Activated T-cell treated with anti-CD3 and anti-CD28 coated beads, Interleukin-2, amount 50 U/mL, for 1 hour (primary cell): ENCODE measurements at places on chromosomes 2 and 18.
A peak's percentile ranks its signal among the peaks of the same experiment; 100 is the strongest.

DNA sequence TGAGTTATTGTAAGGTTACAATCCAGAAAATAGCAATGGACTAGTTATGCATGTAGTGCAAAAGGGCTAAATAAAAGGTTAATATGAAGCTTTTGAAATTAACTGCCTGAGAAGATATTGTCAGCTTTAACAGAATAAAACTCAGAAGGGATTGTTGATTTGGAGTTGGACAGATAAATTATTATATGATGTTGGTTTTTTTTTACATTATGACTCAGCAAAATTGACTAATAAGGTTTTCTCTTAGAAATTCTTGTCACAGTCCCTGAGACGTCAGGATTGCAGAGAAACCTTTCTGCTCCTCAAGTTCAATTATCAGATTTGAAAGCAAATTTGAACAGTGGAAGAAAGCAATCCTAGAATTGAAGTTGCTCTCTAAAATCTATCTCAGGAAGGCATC, 946.9 kb downstream of the CBLN2 start:
- no peak for DNase-seq

GRCh38 chr2:241924909-241925250, 55.4 kb downstream of the RTP5 start:
- DNase-seq, result peak; percentile 7

DNA sequence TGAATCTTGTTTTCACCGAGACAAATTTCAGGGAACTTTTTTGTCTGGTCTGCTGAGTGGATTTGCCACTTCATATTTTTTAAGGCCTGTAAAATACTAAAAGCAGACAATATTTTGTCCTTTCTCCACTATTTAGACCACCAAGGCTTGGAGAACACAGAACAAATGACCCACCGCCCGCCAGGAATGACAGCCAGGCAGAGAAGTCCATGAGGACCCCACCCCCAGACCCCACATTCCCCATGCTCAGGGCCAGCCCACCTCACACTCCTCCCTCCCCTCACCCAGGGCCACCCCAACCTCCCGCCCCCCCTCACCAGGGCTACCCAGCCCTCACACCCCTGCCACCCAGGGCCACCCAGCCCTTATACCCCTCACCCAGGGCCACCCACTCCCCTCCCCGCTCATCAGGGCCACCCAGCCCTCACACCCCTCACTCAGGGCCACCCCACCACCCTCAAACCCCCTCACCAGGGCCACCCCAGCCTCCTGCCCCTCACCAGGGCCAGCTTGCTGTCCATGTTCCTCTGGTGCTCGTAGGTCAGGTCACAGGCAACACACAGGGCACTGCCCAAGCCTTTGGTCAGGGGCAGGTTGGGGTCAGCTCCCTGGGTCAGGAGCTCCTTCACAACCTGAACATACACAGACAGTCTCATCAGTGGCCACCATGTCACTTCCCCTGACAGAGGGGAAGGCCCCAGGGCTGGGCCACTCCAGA, 50.6 kb downstream of the ANKMY1 start:
- DNase-seq, result no peak

- DNase-seq, result no peak
These were observed 6.5 kb downstream of the SLC66A3 start for GRCh38 chr2:11161747-11162146.

DNA sequence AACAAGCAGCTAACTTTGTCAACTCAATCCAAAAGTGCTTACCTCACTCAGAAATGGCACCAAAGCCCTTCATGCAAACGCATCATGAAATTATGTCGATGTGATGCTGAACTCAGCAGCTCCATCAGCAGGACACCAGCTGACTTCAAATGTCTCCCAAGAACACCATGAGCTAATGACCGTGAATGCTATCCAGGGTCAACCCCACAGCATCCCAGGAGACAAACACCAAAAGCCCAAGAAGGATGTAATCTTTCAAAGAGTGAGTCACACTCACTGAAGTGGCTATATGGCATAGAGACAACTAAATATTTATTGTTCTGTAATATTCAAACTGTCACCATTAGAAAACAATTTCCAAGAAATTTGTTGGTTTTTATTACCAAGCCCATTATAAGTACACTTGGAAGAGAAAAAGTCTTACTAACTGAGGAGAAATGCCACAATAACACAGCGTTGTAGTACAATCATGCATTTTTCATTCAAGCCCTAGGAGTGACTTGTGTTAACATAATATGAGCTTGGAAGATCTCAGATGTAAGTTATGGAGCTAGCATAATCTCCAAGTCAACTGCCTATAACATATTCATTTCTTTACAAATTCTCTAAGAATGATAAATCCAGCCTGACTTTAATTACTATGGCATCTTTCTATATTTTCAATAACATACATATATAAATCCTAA, 165.0 kb upstream of the CCDC68 start:
- DNase-seq, result no peak

DNA sequence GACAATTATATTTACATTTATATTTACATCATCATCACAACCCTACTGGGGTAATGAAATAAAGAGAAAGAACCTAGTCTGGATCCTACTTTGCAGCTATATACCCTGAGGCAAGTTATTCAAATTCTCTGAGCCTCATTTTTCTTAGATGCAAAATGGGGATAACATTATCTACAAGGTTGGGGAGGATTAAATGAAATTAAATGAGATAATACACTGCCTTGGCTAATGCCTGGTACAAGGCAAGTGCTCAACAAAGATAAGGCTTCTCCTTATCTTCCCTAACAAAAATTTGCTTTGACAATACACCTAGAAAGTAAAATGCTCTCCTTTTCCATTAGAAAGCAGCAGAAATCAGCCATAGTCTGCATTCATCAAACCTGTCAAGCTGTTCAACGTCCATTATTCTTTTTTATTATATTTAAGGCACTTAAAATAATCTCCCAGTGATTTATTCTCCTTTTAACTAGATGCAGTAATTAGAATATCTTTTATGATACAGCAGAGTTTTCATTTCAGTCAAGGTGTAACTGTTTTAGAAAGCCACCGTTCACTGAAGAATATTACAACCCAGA, 44.8 kb downstream of the TCF4 start:
- no peak for DNase-seq

- no peak for DNase-seq
These were observed 177.8 kb downstream of the ST6GAL2 start for GRCh38 chr2:106708209-106708608.

- no peak for DNase-seq
These were observed 489.9 kb downstream of the DCC start for GRCh38 chr18:52829876-52830405.

DNA sequence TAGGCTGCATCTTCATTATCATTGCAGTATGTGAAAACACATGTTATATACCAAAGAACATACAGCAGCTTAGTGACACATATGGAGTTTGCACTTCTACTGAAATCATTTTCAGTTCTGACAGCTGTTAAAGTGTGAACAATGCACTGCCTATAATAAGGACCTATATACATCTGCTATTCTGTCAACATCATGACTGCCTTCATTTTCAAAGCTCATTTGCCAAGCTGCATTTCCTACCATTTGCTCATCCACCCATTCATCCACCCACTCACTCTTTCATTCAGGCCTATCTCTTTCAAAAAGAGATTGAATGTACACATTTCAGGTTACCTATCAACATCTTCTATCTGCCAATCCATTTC, 81.7 kb upstream of the STK17B start:
- no peak for DNase-seq

DNA sequence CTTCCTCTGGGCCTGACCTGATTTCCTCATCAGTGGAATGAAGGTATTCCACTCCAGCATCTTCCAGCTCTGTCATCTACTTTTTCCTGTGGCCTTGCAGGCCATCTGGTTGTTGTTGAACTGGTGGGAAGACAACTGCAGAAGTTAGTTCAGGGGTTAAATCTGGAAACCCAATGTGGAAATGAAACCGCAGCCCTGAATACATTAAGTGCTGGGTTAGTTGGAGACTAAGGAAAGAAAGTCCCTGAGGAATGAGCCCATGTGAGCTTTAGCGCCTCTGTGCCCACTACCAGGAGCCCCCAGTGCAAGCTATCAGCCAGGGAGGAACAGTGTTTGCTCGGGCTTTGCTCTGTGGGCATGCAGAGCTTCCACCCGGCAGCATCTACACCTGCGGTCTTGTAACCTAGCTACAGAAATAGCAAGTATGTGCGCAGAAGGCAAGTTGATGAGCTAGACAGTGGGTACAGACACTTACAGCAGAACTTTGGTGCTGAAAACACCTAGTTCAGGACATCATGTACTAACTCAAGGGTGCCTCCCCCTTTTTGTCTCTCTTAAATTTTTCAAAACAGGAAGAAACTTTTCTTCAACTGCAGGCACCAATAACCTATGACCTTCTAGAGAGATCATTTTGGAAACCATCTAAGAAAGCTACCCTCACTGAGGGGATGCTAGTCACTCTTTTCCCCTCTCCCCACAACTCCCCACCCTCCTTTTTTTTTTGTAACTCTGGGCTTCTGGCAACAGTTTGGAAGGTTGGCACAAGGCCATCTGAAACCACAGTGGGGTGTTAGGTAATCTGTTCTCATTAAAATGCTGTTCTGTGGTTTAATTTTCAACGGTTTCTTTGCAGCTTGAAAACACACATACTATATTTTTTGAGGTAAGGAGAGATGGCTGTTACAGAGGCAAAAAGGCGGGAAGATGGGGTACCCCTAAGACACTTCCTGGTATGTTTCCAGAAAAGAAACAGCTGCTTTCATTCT, 18.3 kb upstream of the CXCR4 start:
- DNase-seq, result peak; percentile 73

DNA sequence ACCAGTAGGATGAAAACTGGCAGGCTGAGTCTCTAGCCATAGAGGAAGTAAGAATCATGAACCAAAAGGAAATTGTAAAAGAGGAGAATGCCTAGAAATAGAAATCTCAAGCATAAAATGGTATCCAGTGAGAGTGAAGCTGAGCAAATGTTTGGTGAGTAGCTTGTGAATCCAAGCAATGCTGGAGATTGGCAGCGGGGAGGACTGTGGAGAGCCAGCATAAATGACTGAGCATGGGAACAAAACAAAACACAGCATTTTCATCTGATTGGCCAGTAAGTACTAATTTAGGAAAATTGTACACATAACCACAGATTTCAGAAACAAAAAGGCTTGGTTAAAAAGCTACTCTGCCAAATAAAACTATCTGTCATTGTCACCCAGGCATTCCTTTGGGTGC, 390.0 kb downstream of the STK39 start:
- DNase-seq, result no peak

DNA sequence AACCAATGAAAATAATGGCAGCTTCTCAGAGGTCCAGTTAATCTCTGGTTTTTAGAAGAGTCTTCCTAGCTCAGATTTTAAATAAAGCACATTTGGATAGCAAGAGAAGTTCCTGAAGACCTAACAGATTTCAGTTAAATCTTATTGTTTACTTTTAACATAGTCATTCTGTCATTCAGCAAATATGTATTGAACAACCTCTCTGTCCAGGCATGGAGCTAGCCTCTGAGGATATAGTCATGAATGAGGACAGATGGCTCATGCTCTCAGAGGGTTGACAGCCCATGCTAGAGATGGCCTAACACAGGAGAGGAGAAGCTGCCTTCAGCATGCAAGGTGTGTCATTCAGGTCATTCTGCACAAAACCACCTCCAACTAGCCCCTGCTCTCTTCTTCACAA, 6.2 kb downstream of the CCBE1 start:
- no peak for DNase-seq

GRCh38 chr2:117232305-117232704, 582.2 kb upstream of the DDX18 start:
- no peak for DNase-seq

GRCh38 chr2:86323273-86324021, 14.0 kb downstream of the REEP1 start:
- no peak for DNase-seq

- no peak for DNase-seq
These were observed 213.6 kb downstream of the NR4A2 start for GRCh38 chr2:156118753-156119416.

- DNase-seq, result no peak
These were observed 165.9 kb downstream of the DYSF start for GRCh38 chr2:71619230-71619741.

DNA sequence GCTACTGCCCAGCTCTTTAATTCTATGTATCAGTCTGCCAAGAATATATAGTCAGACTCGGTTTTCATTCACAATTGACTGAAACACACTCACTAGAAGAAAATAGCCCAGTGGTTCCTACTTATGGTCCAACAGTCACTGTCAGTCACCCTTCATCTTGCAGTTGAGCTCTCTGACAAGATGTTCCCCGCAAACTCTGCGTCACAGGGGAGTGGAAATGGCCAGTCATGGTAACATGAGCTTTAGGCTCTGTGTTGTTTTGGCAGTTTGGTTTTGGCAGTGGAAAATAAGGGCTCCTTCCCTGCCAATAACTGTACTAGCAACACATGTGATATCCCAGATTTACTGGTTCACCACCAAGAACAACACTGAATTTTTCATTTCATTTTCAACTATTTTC, 122.5 kb downstream of the PRPF40A start:
- no peak for DNase-seq

DNA sequence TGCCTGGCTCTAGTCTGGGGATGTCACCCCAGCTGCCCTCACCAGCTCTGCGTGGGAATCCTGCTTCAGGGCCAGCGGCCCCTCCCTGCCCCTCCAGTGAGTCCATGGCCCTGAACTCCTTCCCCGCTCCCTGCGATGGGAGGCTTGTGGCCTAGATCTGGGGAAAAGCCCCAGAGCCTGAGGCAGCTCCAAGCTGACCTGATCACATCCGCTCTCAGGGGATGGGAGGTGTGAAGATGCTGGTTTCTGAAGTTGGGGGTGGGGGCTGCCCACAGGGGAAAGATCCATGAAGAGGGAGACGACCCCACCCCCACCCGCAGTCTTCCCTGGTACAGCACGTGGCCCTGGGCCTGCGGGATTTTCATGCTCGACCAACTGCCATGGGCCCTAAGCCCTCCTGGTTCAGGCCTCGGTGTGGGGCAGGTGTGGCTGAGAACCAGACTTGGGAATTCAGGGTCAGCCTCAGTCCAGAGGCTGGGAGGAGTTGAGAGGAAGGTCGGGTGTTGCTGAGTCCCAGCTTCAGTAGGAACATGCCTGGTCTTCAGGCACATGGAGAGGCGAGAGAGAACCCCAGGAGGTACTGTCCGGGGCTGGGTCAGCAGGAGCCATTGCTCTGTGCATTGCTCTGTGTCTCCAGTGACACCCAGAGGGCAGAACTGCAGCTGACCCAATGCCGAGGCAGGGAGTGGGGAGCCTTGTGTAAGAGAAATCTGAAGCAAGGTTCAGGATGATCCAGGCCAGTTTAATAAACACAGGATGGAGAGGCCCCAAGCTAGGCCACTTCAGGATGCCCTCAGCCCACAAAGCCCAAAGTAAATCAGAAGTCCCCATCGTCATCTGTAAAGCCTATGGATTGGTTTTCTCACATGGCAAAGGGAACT, 115.1 kb downstream of the CAPN13 start:
- DNase-seq, result no peak

GRCh38 chr2:166406374-166406773, 30.6 kb upstream of the SCN9A start:
- no peak for DNase-seq

- no peak for DNase-seq
These were observed 770 bp downstream of the UPP2 start for GRCh38 chr2:158102446-158102845.

- no peak for DNase-seq
These were observed 850.6 kb upstream of the CHAC2 start for GRCh38 chr2:52916981-52917380.
